ENCODE measurements at places on chromosomes 6 and 20. TPM values are rescaled to one million over a fixed set of nuclear protein-coding genes. Genes with fewer than 3 reads are reported as not detected.

Gene NHLRC1
- total RNA-seq, result 0.51 TPM

Gene TULP1
- not detected for total RNA-seq

Gene ZSCAN23
- total RNA-seq, result under 0.01 TPM

Gene IFNGR1
- total RNA-seq, result 56.6 TPM

Gene VWA7
- 0.13 TPM for total RNA-seq

Gene CST8
- total RNA-seq, result not detected

Gene GPLD1
- 0.25 TPM for total RNA-seq

Measured in dermis microvascular lymphatic vessel endothelial cell (primary cell).